ENCODE measurements at places on chromosomes 6 and 20. TPM values are rescaled to one million over a fixed set of nuclear protein-coding genes. Genes with fewer than 3 reads are reported as not detected.

Gene CALHM4
- 0.22 TPM for polyA plus RNA-seq

Gene CST2
- not detected for polyA plus RNA-seq

Gene PPP1R16B
- polyA plus RNA-seq = 2.5 TPM

Gene RSPO3
- polyA plus RNA-seq = 0.73 TPM

Gene OLIG3
- polyA plus RNA-seq = not detected

Gene SCUBE3
- 5.6 TPM for polyA plus RNA-seq

Gene ZBTB46
- 5.6 TPM for polyA plus RNA-seq

Gene ABT1
- polyA plus RNA-seq = 6.6 TPM

Gene BTNL2
- not detected for polyA plus RNA-seq

Data from heart right ventricle (tissue), 16 donors.